ENCODE measurements at places on chromosomes 4 and X.

- no peak for DNase-seq
Observed at GRCh38 chrX:154351183-154352011, 23.0 kb downstream of the FLNA start.

GRCh38 chr4:113384600-113384999 is 335.1 kb downstream of the ANK2 start:
- no peak for DNase-seq

DNA sequence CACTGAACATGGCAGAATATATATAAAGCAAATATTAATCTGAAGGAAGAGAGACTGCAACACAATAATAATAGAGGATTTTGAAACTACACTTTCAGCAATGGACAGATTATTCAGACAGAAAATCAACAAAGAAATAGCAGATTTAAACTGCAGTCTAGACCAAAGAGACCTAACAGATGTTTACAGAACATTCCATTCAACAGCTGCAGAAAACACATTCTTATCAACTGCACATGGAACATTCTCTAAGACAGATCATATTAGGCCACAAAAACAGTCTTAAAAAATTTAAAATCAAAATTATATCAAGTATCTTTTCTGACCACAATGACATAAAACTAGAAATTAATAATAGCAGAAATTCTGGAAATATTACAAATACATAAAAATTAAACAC is 27.1 kb downstream of the CENPE start:
- DNase-seq, result no peak

GRCh38 chr4:173522160-173522950 is 7.7 kb downstream of the HAND2 start:
- no peak for DNase-seq

DNA sequence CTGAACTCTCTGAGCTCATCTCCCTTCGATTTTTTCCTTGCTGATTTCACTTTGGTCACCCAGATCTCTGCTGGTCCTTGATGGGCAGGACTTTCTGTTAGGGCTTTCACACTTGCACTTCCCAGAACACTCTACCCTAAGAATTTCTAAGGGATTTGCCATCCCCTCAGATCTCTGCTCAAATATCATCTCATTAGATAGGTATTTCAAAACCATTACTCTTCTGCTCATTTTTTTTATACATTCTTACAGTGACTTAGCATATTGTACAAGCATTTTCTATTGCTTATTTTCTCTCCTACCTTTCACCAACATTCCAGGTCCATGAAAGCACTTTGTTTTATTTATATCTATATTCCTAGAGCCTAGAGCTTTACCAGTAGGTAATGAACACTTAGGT is 913.3 kb downstream of the PDHA2 start:
- DNase-seq, result no peak

- no peak for DNase-seq
Observed at GRCh38 chrX:106903291-106903824, at the start of gene RIPPLY1. RIPPLY1 (minus strand) TSS chrX:106903341; CDS start chrX:106903287, 54 bp downstream.

DNA sequence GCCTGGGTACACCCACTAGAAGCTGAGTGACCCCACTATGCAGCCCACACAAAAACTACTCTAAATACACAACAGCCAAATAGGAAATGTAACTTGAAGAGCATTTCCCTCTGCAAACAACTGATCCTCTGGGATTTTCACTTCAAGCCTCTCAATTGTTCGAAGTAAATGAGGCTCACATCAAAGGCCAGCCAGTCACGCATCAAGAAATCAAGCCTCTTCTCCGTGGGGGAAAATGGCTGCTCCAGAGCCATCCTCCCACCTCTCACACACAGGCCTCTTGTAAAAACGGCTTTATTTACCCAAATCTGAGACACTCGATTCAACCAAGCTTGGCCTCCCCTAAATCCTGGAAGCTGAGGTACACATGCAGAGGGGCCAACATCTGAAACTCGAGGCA is 14.3 kb downstream of the PCDH19 start:
- DNase-seq, result no peak

DNA sequence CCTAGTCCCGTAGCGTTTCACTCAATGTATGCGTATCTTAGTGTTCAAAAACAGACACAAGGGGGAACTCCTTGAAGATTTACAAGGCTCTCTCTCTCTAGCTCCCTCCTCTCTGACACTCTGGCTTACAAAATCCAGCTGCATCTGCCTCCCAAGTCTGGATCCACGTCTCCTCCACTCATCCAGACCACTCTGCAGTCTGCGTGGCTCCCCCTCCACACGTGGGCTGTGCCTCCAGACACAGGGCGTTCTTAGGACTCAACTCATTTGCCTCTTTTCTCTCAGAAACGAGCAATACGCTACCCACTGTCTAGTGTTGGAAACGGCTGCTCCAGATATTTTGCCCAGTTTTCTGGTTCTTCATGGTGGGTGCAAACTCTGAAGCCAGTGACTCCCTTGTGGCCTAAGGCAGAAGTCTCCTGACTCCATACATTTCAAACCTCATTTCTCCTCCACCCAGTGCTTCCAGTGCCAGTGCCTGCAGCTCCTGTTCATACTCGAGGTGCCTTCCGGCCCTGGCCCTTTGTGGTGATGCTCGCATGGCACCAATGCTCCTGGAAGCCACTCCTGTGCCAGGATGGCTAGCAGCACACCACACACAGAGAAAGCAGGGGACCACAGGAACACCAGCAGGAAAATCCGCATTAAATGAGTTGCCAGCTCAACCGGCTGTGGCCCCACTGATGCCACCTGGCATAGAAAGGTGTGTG is 24.1 kb downstream of the NAT8L start:
- DNase-seq, result no peak

- DNase-seq, result no peak
Observed at GRCh38 chr4:126697748-126698147, 935.0 kb upstream of the INTU start.

DNA sequence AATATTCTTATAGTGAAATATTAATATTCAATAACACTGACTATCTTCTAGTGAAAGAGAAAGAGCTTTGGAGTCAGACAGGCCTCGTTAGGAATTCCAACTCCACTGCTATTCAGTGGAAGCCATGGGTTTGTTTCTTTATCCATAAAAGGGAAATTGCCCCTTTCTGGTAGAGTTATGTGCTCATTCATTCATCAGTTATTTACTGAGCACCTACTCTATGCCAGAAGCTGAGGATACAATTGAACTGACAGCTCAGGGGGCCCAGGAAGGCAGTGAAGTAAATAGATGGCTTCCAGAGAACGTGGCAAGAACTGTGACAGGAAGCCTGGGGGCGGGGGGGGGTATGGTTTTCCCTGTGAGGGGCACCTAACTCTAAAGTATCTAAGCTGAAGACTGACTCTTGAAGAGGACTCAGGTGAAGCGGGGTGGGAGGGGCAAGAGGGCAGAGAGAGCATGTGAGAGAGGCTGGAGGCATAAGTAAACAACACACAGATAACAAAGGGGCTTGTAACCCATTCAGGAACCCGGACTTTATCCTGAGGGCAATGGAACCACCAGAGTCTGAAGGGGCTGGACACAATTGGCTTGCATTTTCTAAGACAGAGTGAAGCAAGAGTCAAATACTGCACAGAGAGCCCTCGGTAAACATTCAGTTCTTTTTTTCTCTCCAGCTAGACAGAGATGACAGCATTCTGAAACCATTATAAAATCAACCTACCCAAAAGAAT is 20.3 kb downstream of the ANXA5 start:
- DNase-seq, result no peak

DNA sequence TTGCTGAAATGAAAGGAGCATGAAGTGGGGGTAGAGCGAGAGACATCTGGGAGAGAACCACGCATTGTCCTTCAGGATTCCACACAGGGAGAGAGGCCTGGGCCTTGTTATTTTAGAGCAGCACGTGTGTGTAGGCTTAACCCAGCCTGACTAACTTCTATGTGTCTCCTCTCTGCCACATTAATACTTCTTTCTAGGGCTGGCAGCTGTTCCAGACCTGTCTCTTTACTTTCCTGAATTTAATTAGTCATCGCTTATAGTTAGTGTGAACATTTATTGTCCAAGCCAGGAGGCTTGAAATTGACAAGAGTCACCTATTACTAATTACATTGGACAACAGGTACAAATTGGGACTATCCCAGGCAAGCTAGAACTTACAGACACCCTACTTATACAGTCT is 51.3 kb downstream of the SMAD1 start:
- DNase-seq, result no peak

DNA sequence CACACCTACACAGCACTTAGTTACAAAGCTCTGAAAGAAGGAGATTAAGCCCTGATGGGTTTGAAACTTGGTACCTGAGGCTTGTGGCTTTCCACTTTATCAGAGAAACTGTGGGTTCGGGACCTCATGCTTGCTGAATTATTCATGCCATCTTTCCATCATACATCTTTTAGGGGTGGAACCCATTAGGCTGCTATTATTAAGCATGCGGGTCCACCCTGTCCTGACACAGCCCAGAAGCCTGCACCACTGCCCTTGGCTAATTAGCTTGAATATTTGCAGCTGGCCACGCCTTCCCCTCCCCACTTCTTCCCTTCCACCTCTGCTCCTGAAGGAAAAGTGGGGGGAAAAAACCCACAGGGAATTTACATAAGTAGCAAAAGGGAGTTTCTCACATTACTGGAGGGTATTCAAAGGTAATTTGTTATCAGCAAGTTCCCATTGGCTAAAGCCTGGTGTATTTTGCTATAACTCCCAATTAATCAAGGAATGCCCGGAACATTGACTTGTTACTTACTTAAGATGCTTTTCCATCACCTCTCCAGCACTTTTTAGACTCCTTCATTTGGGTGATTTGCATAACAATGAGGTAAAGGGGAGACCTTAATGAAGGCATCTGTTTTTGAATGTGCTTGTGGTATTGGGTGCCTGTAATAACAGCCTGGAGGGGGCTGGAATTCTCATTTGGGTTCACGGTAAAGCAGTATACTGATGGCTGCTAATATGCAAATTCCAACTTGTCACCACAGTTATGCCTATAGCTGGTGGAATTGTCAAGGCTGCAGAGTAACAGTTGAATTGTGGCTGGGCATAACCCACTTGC is 231.7 kb upstream of the GATB start:
- DNase-seq, result no peak

DNA sequence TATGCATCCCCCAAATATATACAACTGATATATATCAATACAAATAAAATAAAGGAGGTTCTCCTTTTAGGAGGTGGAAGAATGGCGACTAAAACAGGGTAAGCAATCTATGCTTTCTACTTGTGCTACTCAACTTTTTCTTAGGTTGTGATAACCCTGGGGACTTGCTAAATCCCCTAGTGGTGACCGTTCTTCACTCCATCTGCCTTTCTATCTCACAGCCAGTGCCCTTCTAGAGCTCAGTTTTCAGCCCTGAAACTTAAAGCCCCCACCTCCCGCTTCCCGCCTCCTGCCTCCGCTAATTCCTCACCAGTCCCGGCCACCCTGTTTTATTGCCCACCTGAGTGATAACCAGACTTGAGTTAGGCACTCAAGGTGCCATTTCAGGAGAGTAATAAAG is 15.5 kb upstream of the ESX1 start:
- DNase-seq, result no peak

DNA sequence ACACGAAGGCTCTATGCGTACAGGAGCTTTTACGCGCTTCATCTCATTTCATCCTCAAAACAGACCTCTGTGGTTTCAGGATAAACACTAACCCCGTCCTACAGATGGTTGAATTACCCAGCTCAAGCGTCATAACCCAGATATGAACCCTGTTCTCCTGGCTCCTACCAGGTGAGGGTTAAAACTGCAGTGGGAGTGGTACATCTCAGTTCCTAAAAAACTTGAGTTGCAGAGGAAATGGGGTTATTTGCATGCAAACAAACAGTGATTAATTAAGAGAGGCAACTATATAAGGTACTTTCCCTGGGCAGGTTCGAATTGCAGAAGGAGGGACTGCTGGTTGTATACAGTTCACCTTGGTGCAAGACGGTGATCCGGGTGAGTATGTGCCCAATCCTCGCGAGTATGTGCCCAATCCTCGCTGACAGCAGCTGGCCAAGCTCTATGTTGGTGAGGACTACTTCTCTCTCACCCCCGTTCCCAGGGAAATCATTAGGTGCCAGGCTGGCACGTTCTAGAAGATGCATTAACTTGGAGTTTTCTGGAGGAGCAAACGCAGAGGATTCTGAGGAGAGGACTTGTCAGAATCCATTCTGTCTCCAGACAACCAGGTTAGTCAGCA is 72.6 kb downstream of the FHDC1 start:
- DNase-seq, result no peak

DNA sequence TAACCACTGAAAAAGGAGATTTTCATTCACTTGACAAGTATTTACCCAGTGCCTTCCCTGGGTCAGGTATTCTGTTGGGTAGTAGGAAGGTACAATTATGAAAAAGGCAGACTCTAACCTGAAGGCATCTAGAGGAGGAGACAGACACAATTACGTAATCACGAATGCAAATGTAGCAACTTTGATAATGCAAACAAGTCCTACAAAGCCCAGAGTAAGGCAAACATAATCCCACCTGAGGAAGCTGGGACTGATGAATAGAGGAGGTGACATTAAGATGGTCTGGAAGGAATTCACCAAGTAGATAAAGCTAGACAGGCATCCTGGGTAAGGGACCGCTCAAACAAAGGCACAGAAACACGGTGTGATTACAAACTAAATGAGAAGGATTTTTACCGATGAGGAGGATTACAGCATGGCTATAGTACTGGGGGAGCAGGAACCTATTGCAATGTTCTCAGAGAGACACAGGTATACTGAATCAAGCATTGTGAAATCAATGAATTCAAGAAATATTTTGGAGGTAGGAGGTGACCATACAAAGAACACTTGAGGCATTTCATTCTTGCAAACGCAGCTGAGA is 37.1 kb downstream of the TMEM150C start:
- DNase-seq, result no peak

DNA sequence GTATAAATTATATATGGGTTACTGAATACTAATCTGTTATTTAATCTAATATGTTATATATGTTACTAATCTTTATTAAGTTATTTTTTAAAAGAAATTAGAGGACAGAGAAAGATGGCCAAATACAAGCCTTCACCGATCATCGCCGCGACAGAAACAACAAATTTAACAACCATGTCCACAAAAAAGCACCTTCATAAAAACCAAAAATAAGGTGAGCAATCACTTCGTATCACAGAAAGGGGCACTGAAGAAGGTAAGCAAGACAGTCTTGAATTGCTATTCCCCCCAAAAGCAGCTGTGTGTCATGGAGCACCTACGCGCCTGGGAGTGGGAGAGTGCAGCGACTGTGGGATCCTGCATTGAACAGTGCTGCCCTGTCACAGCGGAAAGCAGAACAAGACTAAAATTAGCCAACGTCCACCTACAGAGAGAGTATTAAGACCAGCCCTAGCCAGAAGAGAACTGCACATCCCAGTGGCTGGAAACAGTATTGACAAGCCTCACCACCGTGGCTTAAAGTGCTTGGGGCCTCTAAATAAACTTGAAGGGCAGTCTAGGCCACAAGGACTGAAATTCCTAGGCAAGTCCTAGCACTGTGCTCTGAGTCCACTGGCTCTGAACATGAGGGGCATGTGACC is 38.5 kb downstream of the LRBA start:
- DNase-seq, result no peak

- DNase-seq, result no peak
Observed at GRCh38 chr4:41797260-41797659, 48.7 kb upstream of the PHOX2B start.
